Sigmoid colon (tissue), 7 donors: ENCODE measurements at places on chromosomes 13 and 19.

DNA sequence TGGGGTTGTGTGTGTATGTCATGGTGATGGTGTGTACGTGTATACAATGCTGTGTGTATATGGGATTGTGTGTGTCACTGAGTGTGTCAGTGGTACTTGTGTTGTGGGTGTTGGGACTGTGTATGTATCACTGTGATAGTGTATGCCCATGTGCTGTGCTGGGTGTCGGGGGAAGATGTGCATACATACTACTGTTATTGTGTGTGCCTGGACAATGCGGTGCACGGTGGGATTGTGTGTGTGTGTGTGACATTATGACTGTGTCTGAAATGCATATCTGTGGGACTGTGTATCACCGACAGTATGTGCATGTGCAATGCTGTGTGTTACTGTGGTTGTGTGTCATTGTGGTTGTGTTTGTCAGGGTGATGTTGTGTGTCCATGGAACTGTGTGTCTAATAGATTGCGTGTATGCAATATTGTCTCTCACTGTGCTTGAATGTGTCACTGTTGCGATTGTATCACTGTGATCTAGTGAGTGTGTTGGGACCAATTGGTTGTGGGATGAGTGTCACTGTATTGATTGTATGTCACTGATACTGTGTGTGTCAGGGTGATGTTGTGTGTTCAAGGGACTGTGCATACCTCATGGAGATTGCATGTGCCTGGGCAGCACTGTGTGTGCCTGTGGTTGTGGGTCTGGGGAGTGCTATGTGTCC lies 11.0 kb upstream of the BBC3 start:
- no peak for DNase-seq

- DNase-seq = no peak
Observed at GRCh38 chr19:35959040-35959967, 23.1 kb downstream of the LRFN3 start.

DNA sequence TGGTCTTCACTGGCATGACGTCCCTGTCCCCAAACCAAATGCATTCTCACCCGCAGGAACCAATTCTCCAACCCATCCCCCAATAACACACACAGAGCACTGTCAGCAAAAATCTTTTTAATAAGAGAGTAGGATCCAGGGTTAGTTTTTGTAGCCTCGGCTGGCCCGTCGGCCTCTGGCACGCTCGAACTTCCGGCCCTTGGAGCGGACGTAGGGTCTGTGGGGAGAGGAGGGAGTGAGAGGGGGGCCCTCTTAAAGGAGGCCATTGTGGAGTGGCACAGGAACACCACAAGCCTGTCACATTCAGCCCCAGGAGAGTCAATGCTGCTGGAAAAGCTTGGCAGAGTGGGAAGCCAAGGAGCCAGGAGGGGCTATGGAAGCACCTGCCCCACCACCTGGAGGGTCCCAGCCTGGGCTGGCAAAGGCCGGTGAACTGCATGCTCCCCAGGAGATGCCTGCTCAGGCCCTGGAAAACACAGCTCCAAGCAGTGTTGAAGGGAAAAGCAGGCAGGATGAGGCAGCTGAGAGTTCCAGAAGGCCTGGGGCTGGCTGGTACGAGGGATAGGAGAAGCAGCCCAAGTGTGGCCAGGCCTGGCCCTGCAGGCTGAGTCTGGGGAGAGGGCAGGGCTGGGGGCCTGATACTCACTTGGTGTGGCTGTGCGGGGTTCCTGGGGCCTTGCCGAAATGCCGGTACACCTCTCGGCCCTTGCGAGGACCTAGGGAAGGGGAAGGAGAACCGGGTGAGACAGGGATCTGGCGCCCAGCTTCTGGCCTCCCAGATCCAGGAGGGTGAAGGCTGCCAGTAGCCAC lies 560 bp upstream of the FAM83E start:
- no peak for DNase-seq

GRCh38 chr19:7272856-7273578 lies 21.2 kb downstream of the INSR start:
- no peak for DNase-seq

- no peak for DNase-seq
Observed at GRCh38 chr13:80923907-80924306, 583.0 kb upstream of the SPRY2 start.

- no peak for DNase-seq
Observed at GRCh38 chr13:96539791-96540190, 449.9 kb downstream of the HS6ST3 start.

DNA sequence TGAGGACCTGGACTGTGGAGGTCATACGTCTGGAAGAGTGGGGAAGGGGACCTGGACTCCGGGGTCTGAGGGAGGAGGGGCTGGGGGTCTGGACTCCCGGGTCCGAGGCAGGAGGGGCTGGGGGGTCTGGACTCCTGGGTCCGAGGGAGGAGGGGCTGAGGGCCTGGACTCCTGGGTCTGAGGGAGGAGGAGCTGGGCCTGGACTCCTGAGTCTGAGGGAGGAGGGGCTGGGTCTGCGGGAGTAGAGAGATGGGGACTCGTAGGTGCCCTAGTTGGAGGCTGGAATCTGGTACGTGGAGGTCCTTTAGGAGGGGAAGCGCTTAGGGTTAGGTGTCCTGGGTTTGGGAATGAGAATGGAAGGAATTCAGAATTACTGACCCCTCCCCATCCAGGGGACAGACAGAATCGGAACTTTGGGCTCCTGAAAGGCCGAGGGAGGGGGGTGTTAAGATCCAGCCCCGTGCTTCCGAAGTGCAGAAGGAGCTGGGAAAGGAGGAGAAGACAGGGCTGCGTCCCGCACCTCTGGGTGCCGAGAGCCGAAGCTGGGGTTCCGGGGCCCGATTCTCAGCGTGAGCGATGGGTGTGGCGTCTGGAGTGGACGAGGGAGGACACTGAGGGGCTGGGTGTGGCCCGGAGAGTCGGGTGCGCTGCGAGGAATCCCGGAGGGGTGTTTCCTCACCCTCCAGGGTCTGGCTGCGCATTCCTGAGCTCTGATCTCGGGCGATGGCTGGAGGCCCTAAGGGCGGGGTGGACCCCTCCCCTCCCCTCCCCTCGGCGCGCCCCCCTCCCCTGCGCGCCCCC lies 608 bp downstream of the MYADM start:
- DNase-seq = peak; percentile 89

DNA sequence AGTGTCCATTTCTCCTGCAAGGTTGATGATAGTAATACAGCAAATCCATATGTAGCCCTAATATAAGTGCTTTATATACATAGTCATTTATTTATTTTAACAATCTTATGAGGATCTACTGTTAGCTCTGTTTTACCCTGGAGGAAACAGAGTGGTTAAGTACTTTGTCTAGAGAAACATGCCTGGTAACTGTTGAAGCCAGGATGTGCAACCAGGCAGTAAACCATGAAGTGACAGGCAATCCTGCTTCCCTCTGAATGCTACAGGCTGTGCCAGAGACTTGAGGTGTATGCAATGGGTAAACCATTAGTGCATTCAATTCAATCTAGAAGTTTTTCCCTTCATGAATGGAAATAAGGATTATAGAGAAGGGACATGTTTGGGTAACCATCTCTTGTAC lies 911.0 kb downstream of the PCDH17 start:
- no peak for DNase-seq

GRCh38 chr19:1253514-1254080 lies 5.2 kb downstream of the MIDN start:
- DNase-seq = no peak

- no peak for DNase-seq
Observed at GRCh38 chr13:51844862-51845573, at the start of gene TMEM272. TMEM272 (minus strand) TSS chr13:51845177; CDS start chr13:51838530, 6,647 bp downstream.
